T-helper 17 cell (primary cell): ENCODE measurements at places on chromosomes 12 and 14.
A peak's percentile ranks its signal among the peaks of the same experiment; 100 is the strongest.

GRCh38 chr14:65476273-65476941 lies 63.9 kb downstream of the FUT8 start:
- no peak for DNase-seq

GRCh38 chr12:49060237-49061156 lies at the start of gene KMT2D:
Gene KMT2D, minus strand, starts transcription at chr12:49060794. Its CDS starts 5,470 bp downstream, at chr12:49055324.
- peak; percentile 76 for DNase-seq

GRCh38 chr12:87596636-87597035 lies 432.6 kb downstream of the C12orf50 start:
- DNase-seq = no peak

DNA sequence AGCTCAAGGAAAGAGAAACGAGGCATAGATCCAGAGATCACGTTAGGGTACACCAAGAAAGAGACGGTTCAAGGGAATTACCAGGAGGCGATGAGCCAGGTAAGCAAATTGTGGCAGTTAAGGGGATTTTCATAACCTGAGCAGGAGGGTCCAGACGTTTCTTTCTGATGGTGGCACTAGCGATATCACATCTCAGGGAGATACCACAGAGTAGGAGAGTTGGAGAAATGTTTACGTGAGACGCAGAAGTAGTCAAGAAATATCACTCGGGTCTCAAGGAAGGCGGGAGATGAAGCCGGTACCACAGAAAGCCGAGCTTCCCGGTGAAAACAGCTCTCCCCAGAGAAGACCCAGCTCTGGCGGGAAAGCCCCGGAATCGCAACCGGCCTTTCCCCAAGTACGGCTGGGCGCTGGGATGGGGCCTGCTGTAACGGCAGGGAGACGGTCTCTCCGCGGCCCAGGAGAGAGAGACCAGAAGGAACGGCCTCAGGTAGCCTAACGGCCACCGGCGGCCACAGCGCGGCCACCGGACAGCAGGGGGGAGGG lies 485 bp downstream of the SENP1 start:
- peak; percentile 55 for DNase-seq

- DNase-seq = no peak
Measured at GRCh38 chr12:29346769-29347421, 34.1 kb downstream of the ERGIC2 start.

DNA sequence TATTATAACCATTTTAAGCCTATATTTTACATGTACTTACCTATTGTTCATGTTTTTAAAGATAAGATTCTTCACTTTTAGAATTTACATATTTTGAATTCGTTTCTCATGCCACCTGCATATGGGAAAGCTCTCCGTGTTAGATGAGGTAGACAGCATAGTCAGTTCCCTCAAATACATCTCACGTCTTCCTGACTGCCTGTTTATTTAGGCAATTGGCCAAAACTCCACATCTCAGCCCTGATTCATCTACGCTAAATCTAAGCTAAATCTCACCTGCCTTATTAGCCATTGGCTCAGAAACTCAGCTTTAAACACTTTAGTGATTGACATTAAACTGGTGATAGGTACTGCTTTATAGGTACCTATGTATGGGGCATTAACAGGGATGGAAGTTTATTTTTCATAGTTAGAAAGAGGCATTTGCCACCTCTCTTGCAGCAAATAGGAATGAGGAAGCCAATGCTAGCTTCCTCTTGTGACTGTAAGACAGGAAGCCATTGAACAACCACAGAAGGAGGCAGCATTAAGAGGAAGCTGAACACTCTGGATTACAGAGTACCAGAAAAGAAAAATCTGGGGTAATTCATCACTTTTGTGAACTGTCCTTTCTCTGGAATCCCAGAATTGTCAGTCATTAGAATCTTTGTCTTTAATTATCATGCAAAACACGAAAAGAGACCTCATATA lies 111.9 kb downstream of the LRFN5 start:
- DNase-seq = no peak

- no peak for DNase-seq
Measured at GRCh38 chr14:100900837-100901390, 2.6 kb downstream of the RTL1 start.

GRCh38 chr12:44709166-44709565 lies 166.9 kb downstream of the NELL2 start:
- no peak for DNase-seq
